ENCODE measurements at places on chromosomes 5 and 9.

GRCh38 chr5:76393035-76393680, 9.9 kb upstream of the IQGAP2 start:
- peak; percentile 36 for DNase-seq

DNA sequence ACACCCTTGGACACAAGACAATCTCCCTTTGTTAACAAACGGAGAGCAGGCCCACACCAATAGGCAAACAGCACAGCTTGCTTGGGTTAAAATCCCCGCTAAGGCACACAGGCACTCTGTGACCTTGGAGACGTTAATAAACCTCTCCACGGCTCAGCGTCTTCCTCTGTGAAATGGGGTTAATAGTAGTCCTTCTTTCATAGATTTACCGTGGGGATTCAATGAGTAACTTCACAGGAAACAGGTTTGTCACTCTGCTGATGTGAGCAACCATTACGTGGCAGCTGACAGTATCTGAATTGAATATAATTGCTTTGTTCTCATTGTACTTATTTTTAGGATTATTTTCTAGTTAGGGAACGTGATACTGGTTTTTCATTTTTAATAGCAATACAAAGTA, 65.2 kb upstream of the ADRA1B start:
- DNase-seq: no peak

- no peak for DNase-seq
Measured at GRCh38 chr5:24363789-24364481, 280.8 kb downstream of the CDH10 start.

GRCh38 chr9:125630436-125630835, 76.6 kb downstream of the MAPKAP1 start:
- DNase-seq: no peak

GRCh38 chr5:150285114-150285513, 4.5 kb downstream of the CAMK2A start:
- no peak for DNase-seq

DNA sequence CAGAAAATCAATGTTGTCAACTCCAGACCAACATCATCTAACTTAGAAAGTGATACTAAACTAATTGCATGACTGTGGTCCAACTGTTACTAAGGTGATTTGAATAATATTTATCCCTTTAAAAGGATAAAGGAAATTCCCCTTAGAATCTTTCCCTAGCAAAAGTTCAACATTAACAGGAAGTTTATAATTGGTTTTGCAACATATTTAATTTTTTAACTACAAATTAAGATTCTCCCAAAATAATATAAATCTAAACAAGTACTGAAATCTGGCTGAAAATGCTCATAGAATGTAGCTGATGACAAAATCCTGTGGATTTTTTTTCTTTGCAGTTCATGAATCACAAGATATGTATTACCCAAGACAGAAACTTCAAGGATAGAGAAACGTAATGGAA, 151.4 kb downstream of the LPAR1 start:
- no peak for DNase-seq

- no peak for DNase-seq
Measured at GRCh38 chr9:91071184-91071990, 269.8 kb downstream of the SYK start.

DNA sequence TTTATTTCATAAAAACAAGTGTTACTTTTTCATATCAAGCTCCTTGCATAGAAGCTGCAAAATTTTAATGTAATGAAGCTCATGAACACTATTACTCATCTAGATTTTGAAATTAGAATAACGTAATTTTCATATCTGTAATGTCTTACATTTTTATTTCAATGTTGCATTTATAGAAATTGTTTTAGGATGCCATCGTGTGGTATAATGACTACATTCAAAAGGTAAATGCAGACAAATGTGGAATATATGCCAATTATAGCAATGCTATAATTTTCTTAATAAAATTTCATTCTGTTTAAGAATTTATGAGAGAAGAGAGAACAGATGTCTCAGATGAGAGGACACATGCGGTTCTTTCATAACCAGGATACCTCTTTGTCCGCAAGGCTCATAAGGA, 230.2 kb downstream of the TMEM232 start:
- no peak for DNase-seq

DNA sequence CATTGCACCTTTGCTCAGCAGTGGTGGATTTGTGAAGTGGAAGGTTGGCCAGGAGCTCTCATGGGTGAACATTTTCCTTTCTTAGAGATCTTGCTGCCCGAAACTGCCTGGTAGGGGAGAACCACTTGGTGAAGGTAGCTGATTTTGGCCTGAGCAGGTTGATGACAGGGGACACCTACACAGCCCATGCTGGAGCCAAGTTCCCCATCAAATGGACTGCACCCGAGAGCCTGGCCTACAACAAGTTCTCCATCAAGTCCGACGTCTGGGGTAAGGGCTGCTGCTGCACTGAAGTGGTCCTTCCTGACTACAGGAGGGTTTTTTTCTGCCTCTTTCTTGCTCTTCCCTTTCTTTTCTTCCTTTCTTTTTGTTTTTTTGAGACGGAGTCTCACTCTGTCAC, 21.8 kb downstream of the QRFP start:
- DNase-seq: no peak

- no peak for DNase-seq
Measured at GRCh38 chr5:127776477-127776876, 73.3 kb downstream of the CCDC192 start.

DNA sequence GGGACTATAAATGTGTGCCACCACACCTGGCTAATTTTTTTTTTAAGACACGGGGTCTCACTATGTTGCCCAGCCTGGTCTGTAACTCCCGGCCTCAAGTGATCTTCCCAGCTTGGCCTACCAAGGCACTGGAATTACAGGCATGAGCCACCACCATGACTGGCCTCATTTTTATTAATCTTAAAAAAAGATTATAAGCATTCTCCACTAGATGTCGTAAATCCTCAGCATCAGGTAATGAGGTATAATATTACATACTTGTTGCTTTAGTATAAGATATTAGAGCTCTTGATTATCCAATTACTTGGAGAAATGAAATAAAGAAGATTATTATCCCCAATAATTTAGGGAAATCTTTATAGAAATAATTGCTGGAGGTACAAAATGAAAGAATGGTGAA, 78.2 kb upstream of the HTR1A start:
- DNase-seq: no peak

- no peak for DNase-seq
Measured at GRCh38 chr9:115335439-115335838, 217.5 kb upstream of the TNC start.

GRCh38 chr5:14209222-14209822, 66.2 kb downstream of the TRIO start:
- no peak for DNase-seq

- no peak for DNase-seq
Measured at GRCh38 chr5:110852053-110852452, 113.2 kb downstream of the SLC25A46 start.

DNA sequence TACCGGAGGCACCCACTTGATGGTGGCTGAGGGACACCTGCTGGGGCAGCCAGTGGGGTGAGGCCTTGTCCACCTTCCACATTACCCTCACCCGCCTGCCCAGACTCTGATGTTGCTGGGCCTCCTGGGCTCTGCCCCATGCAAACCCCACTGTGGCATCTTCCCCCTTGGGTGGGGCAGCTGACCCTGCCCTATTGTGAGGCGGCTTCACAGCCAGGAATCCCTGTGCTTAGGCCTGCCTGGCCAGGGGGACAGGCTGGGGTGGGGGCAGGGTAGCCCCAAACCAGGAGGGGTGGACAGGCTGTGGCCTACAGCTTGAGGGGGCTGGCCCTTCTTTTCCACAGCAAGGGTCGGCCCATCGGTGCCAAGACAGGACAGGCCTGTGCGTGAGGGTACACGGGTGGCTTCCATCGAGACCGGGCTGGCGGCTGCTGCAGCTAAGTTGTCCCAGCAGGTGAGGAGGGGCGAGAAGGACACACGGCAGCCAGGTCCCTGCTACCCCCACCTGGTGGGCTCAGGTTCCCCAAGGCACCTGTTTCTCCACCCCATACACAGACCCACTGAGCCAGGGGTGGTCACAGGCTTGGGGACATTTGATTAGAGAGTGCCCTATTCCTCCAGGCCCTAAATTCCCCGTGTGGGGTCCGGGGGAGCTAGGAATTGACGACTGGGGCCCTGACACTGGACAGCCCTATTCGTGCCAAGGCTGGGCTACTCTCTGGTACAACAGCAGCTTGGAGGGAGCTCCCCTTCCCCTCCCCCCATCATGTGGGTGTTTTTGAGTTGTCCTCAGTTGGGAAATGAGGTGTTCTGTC, 99.2 kb downstream of the PHF2 start:
- no peak for DNase-seq

- DNase-seq: no peak
Measured at GRCh38 chr5:104084896-104085295, 522.3 kb upstream of the NUDT12 start.

DNA sequence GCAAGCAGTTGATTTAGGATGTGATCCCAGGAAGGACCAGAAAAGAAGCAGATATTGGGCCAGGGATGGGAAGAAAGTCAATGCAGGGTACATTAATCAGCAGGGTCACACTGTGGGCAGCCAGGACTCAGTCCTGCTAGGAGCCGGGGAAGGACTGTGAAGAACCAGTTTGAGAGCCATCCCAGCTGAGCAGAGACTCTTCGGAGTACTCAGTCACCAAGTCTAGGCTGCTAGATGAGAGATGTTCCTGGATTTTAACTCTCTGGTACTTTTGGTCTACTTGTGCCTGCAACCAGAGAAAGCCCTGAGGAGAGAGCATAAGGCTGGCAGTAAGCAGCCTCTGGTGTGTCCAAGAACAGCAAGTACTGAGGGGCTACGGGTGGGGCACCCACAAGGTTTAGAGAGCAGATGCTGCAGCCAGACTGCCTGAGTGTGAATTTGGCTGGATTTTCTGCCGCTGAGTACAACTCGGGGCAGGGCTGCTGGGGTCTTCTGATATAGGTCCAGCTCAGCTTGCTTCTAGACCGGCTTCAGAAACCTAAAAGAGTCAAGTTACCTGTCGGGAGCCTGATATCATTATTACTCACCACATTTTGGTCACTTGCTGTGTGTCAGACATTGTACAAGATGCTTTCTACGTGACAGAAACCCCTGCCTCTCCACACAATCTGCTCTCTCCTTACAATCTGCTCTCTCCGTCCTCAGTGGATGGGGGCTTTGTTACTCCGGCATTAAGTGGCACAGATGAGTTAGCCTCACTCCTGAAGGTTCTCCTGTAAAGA, 250.2 kb upstream of the GAS1 start:
- DNase-seq: no peak

GRCh38 chr9:133514460-133515239, 10.1 kb downstream of the MYMK start:
- DNase-seq: no peak

DNA sequence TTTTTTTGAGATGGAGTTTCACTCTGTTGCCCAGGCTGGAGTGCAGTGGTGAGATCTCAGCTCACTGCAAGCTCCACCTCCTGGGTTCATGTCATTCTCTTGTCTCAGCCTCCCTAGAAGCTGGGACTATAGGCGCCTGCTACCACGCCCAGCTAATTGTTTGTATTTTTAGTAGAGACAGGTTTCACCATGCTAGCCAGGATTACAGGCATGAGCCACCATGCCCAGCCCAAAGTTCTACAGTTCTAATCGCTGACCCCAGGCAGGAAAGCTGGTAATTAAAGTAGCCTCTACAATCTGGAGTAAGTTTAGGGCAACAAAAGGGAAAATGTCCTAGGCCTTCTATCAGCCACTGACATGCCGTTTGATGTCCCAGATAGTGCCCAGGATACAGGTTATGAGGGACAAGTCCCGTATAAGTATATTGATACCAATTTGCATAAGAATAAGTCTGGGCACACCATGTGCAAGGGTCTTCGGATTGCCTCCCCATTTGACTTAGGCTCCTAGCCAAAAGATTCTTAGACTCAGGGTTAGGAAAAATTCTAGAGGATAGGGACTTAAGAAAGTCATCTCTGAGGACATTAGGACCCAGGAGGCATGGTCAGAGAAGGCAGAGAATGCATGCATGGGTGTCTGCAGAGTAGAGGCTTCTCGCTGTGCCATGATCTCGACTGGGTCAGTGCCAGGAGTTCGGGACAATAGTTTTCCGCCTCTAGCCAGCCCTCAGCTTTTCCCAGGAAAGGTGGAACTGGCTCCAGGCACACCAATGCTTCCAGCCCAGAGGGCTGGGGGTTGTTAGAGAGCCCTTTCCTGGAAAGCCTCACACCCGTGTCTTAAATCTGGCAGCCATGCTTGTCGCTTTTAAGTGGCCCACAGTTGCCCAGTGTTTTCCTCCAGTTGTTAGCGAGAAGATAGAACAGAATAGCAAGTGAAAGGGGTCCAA, 1111.1 kb downstream of the TAF11L14 start:
- DNase-seq: peak; percentile 63

DNA sequence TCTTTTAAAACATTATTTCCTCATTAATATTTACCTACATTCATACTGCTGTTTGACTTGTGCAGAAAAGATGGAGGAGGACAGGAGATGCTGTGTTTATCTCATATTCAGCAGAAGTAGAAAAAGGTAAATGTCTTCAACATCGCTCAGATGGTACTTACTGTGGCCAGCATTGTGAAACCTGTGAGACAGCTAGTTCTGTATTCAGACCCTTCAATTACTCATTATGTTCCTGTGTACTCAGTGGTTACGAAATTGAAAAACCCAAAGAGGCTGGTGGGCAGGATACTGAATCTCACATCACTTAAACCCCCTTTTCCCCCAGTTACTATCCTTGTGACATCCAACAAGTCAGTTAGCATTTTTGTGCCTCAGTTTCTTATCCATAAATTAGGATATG, 216.0 kb downstream of the KDM4C start:
- no peak for DNase-seq

DNA sequence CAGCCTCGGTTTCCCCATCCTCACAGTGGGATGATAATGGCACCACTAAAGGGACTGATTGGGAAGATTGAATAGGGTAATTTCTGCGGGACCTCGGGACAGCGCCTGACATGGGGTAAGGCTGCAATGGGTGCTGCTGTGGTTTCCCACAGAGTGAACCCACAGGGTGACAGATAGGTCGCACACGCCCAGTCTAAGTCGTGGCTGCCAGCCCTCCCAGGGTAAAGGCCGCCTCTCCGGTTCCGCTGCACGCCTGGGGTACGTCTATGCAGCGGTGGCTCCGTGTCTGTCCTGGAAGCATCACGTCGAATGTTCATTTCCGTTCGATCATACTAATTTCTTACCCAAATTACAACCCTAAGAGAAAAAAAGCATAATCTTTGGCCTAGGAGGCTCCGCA, 631 bp downstream of the CFAP77 start:
- peak; percentile 23 for DNase-seq

GRCh38 chr9:81473708-81474107, 215.6 kb downstream of the TLE1 start:
- no peak for DNase-seq

DNA sequence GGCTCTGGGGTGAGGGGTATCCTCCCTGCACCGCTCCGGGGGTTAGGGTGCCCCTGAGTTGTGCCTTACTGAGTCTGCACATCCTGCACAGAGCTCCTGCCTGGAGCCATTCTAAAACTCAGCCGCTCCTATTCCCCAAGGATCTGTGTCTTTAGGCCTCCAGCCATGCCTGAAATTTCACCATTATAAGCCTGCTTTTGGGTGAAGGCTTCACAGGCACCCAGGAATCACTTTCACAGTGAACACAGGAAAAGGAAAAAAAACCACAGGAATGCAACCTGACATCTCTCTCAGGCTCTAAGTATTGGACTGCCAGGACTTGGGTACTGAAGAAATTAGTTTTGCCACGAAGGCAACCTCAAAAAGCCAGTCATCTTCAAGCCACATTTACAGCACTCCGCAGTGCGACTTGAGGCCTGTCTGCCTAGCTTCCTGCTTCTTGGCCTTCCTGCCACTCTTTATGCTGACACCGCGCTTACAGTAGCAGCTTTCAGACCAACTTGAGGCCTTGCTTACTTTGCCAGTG, 30.9 kb downstream of the GALNT10 start:
- DNase-seq: peak; percentile 66

GRCh38 chr9:128568470-128569078, 16.2 kb downstream of the SPTAN1 start:
- no peak for DNase-seq

GRCh38 chr5:163619951-163620350, 114.5 kb downstream of the MAT2B start:
- no peak for DNase-seq

Data from CD4-positive, alpha-beta T cell treated with Interleukin-21 for 1 hour (primary cell).